Natural killer cell treated with Interleukin-12 subunit alpha and Interleukin-12 subunit beta and Interleukin-15 and Interleukin-18, amount 100 ng/mL, for 72 hours (primary cell): ENCODE measurements at places on chromosomes 4 and X.

GRCh38 chr4:99029852-99030251 is 34.3 kb downstream of the METAP1 start:
- no peak for DNase-seq

- DNase-seq = no peak
Measured at GRCh38 chrX:48086082-48086481, 14.6 kb upstream of the ZNF630 start.

- DNase-seq = no peak
Measured at GRCh38 chrX:17591741-17592110, 145.6 kb upstream of the SCML1 start.

- no peak for DNase-seq
Measured at GRCh38 chr4:23728393-23728792, 161.5 kb downstream of the PPARGC1A start.

GRCh38 chrX:20320461-20321159 is 53.9 kb upstream of the RPS6KA3 start:
- no peak for DNase-seq

DNA sequence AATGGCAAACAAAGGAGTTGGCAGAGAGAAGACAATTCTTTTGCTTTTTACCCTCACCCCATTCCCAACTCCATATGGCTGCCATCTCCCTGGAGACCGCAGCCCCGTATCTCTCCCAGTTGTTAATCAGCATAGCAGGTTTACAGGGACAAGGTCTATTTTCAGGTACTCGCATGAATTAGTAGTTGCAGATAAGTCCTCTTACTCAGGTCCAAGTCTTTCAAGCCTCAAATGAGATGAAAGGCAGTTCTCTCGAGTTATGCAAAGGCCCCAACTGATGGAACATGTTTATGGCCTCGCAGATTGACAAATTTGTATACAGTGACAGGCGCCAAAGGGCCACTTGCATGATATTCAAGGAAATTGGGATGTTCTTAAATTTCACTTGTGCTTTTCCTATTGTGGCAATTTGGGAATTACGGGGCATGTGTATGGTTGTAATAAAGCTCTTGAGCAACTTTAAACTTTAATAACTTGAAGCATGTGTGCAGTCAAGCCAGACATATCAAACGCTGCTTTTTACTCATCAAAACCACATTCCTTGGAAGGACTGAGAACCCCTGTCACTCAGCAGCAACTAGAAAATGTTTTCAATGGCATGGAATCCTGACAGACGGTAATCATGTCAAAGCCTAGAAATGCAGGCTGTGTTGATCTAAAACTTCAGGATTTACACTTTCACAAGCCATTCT is 45.1 kb downstream of the KDR start:
- DNase-seq = no peak

DNA sequence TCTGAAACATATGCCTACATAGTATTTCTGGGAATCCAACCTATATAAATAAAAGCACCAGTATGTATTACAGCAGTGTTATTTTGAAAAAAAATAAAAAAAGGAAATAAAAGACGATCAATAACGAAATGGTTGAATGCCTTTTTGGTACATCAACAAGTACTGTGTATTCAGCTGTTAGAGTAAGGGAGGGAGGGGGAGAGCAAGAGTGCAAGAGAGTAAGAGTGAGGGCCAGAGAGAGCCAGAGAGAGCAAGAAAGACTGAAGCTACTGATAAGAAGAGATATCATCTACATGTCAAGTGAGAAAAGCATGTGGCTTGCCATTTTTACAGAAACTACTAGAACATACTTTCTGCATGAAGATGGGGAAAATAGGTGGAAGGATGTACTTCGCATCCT is 1.8 kb downstream of the SPIN4 start:
- DNase-seq = no peak

GRCh38 chr4:169210504-169211118 is 60.1 kb downstream of the SH3RF1 start:
- no peak for DNase-seq

DNA sequence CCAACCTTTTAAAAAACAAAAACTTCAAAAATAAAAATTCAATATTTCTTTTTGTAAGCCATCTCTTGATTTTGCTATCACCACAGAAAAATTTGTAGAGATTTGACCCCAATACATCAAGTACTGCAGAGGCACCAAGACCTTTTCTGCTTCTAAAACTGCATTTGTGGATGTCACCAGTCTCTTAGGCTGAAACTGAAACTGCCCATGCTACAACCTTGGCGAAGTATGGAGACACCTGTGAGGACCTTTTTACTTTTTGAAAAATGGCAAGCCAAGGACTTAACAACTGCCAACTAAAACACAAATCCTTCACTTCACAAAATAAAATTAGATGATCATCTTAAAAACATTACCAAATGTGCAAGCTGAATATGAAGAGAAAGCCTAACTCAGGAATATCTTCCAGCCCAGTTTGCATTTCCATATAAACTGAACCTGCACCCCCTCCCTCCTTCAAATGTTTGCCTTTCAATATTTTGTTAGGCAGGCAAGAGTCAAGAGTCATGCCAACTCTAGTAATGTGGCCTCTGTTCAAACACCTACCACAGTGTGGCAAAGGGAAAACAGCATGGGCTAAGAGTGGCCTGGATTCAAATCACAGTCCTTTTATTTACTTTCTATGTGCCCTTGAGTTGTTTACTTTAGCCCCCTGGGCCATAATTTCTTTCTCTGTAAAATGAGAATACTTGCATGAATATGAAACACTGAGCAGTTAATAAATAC is 389.4 kb downstream of the OPHN1 start:
- no peak for DNase-seq

DNA sequence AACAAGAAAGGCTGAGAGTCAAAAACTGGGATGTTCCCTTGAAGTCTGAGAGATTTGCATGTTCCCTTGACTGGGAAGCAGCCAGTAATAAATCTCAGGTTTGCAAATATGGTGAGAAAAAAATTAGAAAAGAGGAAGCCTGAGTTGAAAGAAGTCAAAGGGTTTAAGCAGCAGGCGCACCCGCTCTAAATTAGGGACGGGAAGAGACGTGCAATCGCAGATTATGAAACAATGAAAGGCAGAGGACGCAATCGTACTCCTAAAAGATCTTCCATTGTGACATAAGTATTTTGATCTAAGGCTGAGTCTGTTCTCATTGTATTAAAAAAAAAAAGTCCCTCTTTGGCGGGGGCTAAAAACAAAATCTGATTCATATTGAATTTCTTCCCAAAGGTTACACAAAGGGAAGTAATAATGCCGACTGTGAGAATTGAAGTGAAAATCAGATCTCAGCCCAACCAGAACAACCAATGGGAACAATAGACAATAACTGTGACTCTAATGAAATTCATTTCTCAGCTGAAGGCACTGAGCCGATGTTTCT is 28.2 kb downstream of the SAT1 start:
- DNase-seq = no peak

- no peak for DNase-seq
Measured at GRCh38 chr4:130632731-130633604, 1537.0 kb downstream of the C4orf33 start.
